ENCODE measurements at places on chromosomes 11 and 22. TPM values are rescaled to one million over a fixed set of nuclear protein-coding genes. Genes with fewer than 3 reads are reported as not detected.

DNA sequence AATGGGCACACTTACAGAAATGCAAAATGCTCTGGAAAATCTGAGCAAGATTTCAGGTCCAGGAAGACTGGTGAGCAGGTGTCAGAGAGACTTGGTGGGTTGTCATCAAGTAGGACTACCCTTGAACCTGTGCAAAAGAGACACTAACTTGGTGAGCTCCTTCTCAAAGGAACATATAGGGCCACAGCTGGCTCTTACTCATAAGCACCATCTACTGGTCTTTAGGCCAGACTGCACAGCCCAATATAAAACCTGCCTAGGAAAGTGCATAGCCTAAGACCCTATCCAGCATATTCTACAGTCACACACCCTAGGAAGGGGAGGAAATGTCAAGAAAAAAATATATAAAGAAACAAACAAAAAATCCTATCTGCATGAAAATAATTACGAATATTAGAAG is 18.2 kb upstream of the OR10W1 start:
- no peak overlapping the region for H3K4me3 ChIP-seq
- no peaks in the 10 kb centered on the region for H3K27me3 ChIP-seq
- no peak overlapping the region for H3K27ac ChIP-seq
- DNase-seq, result no peak
- H3K36me3 ChIP-seq, result no peaks in the 10 kb centered on the region

DNA sequence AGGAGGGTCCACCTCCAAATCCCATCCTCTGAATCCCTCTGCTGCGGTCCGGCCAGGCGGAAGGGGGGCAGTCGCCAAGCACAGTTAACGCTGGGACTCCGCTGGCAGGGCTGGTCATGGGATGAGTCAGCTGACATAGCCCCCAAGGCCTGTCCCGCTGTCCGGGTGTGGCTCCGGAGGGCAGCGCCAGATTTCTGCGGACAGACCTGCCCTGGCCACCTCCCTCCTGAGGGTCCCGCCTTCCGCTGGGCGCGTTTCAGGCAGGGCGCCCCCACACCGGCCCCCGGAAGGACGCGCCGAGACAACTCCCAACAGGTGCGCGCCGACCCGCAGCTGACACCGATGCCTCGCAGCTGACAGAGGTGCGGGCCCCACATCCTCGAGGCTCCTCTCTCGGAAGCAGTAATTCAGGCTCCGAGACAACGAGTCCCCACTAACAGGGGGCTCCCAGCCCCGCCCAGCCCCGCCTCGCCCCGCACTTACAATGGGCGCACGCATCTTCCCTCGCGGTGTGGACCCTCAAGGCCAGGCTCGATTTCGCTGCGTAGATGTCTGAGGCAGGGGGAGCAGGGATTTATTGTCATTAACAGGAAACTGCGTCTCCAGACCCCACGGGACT is 607 bp downstream of the PLAAT3 start:
- no peaks in the 10 kb centered on the region for H3K27me3 ChIP-seq
- peak; percentile 7 for DNase-seq
- no peaks in the 10 kb centered on the region for H3K36me3 ChIP-seq

DNA sequence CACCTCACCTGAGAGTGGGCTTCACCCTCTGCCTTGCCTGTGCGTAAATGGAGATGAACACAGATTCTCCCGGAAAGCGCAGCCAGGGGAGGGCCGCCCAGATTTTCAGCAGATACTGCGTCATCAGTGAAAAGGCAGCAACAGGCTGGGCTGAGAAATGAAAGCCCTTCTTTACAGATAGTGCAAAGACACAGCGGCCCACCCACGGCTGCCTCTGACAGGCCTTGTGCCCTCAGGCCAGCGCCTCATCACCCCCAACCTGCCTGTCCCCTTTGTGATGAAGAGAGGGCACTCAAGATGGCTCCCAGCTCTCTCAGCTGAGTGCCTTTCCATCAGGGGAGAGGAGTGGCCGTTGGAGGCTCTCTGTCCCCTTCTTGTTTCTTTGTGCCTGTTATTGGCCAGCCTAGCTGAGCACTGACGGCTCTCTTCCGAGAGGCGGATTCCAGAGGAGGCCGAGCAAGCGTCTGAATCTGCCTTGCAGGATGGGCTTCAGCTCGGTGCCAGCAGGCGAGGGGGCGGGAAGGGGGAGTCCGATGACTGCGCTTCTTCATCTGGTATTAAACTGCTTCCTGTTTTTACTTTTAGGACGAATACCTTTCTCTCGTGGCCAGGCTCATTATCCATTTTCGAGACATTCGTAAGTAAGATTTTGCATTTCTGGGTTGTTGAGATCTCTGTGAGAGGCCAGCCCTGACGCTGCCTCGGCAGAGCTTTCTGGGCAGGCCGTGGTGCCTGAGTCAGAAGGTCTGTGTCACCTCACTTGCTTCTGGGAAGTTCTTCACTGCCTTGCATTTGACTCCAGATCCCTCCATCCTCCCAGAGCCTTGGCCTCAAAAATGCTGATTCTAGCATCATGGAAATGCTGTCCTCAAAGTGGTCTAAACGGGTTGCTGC is 43.7 kb downstream of the MED15 start:
- DNase-seq, result peak; percentile 85
- H3K4me3 ChIP-seq, result peak overlapping the region; percentile 87
- no peaks in the 10 kb centered on the region for H3K27me3 ChIP-seq
- peaks cover 99% of the 10 kb centered on the region for H3K4me1 ChIP-seq
- peaks cover 25% of the 10 kb centered on the region for H3K36me3 ChIP-seq

DNA sequence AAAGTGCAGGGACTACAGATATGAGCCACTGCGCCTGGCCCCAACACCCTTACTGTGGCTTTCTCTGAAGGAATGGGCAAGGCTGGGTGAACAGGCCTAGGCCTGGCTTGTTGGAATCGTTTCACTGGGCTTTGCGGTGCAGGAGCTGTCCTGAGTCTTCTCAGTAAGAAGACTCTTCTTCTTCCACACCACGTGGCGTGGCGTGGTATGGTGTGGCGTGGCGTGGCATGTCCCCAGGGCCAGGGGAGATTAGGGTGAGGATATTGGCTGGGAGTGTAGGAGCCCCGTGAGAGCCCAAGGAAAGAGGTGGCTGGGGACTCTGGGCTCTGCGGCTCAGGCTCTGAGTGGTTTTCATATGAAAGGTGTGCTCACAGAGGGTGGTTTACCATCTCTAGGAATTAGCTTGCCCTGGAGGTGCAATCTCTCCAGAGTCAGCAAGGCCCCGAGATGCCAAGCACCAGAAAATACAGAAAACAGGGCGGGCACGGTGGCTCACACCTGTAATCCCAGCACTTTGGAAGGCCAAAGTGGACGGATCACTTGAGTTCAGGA is 70.7 kb downstream of the PARVB start:
- H3K27ac ChIP-seq, result no peak overlapping the region
- H3K27me3 ChIP-seq, result no peaks in the 10 kb centered on the region

- DNase-seq, result no peak
- no peaks in the 10 kb centered on the region for H3K4me1 ChIP-seq
- no peaks in the 10 kb centered on the region for H3K27me3 ChIP-seq
- no peak overlapping the region for H3K27ac ChIP-seq
- no peak overlapping the region for H3K4me3 ChIP-seq
- no peaks in the 10 kb centered on the region for H3K36me3 ChIP-seq
These were observed 6.6 kb upstream of the OR6X1 start for GRCh38 chr11:123760894-123761293.

EIF4ENIF1 gene
- polyA plus RNA-seq, result 10.1 TPM

SPTY2D1 gene
- polyA plus RNA-seq, result 11.2 TPM
